ENCODE measurements at places on chromosomes 4 and X.

DNA sequence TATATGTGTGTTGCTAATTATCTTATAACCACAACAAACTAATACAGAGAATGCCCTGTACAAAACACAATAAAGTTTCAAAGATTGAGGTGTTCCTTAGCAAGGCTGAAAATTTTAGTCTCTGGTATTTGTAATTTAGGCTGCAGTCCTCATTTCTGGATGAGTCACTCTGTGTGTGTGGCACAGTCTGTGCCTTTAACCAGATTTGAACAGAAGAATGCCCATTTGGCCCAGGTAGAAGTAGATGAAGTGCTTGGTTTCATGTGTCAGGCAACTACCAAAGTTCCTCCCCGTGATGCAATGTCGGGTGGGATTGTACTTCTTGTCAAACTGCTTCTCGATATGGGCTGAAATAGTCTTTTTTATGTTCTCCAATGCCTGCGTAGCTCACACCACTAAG, 91.6 kb upstream of the H2AZ1 start:
- no peak for DNase-seq

DNA sequence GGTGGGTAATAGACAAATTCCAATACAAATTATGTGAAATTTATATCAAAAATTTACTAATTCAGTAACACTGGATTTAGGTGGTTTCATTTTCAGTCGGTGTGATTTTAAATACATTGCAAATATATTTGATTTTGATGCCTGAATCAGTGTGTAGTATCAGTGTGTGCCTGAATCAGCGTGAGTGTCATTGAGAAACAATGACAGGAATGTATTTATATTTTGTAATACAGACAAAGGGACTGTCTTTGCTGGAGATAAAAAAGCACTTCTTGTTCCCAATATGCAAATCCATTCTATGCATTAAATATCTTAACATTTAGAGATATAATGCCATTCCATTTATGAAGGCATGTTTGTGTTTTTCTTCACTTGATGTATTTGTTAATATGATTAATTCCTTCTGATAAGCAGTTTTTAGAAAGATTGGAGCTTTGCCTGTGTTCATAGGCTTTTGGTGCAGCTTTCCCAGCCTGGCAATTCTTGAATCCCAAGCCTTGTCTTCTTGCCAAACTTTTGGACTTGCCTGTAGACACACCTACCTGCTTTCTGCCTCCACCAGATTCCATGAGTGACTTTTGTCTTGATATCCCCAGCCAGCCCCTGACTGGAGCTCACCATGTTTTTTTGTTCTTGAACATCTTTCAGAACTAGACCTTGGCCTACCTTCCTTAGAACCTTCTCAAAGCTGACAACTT, 243.8 kb downstream of the ADGRL3 start:
- no peak for DNase-seq

DNA sequence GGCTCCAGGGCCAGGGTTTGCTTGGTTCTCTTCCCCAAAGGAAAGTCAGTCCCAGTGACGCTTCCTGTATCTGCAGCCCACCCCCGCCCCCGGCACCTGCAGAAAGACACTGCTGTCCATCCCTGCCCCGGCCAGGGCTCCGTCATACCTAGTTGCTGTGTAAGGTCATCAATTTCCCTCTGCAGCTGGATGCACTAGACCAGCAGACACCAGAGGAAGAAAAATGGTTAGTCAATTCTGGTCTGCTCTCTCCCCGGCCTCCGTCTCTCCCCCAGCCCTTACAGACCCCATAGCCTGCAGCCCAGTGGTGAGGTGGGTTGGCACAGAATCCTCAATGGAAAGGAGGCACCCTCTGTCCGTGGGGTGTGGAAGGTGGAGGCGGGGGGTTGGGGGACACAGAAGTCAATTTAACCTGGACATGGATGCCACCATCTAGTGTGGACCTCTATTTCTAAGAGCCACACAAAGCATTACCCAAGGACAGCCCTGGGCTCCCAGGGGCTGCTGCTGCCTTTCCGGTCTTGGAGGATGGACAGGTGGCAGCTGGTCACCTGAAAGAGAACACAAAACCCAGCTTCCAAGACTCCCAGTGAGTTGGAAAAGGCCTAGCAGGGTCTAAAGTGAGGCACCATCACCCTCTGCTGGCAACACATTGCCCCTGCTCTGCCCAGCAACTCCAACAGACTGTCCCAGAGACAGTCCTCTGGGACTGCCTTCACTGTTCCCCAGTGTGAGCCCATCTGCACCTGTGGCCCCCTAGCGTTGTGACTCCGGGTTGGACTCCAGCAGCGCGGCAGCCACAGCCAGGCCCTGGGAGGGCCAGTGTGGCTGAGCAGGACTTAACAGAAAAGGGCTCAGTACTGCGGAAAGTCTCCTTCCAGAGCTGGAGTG, 40.2 kb upstream of the NHSL2 start:
- DNase-seq, result peak; percentile 46

DNA sequence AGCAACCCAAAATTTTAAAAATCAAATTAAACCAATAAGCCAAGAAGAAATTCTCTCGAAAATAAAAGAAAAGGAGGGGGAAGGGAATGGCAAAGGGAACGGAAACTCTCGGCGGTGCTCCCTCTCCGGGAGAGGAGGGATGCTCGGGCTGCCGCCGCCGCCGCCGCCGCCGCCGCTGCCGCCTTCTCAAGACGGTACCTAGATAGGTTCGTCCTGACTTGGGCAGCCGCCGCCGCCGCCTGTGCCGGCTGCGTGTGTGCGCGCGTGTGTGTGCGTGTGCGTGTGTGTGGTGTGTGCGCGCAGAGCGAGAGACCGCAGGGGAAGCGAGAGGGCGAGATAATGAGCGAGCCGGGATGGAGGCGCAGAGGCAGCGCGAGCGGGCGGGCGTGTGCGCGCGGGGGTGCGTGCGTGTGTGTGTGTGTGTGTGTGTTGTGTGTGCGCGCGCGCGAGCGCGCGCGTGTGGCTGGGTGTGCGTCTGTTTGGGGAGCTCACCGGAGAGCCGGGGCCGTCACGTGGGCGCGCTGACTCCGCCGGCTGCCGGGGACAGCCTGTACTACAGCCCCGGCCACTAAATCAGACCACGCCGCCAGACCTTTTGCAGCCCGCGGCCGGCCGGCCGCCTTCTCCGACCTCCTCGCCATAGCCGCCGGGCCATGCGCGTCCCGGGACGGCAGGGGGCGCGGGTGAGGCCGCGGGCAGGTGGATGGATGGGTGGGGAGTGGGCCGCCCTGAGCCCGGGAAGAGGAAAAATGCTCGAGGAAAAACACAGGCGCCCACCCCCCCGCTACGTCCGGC, 111.6 kb downstream of the DHX15 start:
- DNase-seq, result peak; percentile 70

DNA sequence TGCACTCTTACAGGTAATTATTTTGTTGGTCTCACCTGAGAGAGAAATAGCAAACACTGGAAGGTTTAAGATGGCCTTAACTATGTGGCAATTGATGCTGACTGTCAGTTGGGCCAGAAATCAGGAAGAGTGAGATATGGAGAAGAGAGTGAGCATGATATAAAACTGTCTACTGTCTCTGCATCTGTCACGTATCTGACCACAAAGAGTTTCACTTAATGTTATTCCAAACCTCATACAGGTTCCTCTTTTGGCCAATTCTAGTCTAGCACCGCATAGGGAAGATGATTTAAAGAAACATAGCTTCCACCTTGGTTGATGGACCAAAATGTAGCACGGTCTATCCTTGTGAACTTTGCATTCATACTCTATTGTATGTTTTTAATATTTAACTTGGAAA, 381.0 kb upstream of the BOD1L1 start:
- DNase-seq, result no peak

DNA sequence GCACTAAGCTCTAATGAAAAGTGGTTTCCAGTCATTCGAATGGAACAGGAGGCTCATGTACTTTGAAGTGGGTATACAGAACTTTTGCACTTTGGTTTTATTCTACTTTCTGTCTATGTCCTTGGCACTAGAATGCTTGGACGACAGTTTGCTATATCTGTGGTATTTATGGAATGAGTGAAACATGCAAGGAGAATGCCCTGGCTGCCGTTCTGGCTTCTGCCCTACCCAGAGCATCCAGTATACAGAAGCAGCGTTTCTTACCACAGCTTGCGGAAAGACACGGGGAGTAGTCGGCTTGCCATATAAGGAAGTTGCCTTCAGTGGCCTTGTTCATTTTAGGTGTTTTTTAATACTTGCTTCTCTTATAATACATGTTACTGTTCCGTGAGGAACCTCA, 98.0 kb downstream of the TBL1X start:
- DNase-seq, result no peak

- no peak for DNase-seq
These were observed 22.6 kb upstream of the UBA1 start for GRCh38 chrX:47170861-47171692.

GRCh38 chrX:275967-276580, 5.1 kb upstream of the PLCXD1 start:
- peak; percentile 63 for DNase-seq

- DNase-seq, result no peak
These were observed 344.3 kb downstream of the BCOR start for GRCh38 chrX:39753293-39753996.

DNA sequence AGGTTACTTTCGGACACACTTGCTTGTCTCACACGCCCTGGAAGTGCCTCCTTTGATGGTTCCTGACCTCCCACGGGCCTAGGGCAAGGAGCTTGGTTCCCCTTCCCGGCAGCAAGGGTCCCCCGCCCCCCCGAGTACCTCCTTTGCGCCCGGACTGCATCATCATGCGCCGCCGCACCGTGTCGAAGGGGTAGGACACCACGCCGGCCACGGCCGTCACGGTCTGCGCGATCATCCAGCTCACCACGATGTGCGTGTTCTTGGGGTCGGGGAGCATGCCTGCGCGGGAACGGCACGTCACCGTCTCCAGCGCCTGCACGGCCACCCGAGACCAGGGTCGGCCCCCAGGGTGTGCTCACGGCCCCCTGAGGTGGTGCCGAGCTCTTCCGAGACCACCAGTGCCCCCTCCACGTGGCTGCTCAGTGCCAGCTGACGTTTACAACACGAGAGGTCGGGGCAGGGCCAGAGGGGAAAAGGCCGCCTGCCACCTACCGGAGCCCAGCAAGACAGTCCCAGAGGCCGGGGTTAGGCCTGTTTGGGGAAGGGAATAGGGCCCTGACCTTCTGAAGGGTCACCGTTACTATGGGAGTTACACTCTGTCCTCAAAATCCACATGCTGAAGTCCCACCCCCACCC, 4.7 kb downstream of the SLC25A6 start:
- no peak for DNase-seq

Measured in RPMI8226 (cell line).